ENCODE measurements at places on chromosomes 2 and 18. TPM values are rescaled to one million over a fixed set of nuclear protein-coding genes. Genes with fewer than 3 reads are reported as not detected.

DNA sequence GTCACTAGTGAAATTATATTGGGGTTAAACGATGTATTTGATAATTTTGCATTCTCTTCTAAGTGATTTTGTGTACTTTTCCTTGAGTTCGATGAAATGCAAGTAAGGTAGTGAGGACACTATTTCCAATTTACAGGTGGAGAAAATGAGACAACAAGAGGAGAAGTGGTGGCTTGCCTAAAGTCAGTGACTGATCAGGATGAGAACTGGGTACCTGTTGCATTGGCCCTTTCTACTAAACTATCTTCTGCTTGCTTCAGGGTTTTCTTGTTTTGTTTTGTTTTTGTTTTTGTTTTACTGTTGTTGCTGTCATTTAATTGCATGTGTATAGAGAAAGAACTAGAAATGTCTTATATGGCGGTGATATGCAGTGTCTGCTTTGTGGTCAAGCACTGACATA is 31.4 kb upstream of the FBXO11 start:
- no peak for DNase-seq

GRCh38 chr2:231409776-231410175 is 14.3 kb downstream of the B3GNT7 start:
- DNase-seq = no peak

DNA sequence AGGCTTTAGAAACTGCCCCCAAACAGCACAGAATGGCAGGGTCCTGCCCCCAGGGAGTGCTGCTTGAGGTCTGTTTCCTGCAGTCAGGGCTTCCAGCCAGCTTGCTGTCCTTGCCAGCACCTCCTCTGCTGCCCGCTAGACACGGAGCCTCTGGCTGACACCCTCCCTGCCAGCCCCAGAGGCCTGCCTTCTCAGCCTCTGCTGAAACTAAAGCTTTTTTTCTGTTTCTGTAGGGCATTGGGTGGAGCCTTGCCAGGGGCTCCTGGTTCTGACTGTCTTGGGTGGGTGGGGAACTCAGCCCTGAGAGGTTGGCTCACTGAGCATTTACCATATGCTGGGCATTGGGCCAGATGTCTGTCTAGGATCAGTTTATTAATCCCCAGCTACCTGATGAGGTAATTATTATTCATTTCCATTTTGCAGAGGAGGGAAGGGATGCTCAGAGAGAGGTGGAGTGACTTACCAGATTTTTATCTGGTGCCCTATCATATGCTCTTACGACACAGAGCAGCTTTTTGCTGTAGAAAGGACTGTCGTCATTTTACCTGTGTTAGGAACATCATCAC is 35.4 kb downstream of the INPP4A start:
- DNase-seq = peak; percentile 70

- peak; percentile 43 for DNase-seq
Observed at GRCh38 chr2:174004905-174005605, 39.9 kb upstream of the SP3 start.

DNA sequence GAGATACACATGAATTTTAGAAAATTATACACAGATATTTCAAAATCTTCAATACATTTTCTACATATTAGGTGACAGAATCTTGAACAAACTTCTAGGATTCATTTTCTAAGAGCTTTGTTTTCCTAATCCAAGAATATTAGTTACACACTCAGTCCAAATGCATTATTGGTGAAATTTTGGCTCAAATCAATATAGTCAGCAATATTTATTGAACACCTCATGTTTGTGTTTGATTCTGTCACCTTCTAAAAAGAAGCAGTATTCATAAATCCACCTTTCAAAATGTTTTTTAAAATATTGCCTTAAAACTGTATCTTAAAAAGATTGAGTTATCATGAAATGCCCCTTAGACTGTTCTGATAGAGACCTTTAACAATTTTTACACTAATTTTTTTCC is 40.2 kb downstream of the KCNH7 start:
- DNase-seq = no peak

GRCh38 chr18:13725566-13726231 is 659 bp downstream of the FAM210A start:
- DNase-seq = peak; percentile 21

- no peak for DNase-seq
Observed at GRCh38 chr2:107392241-107392704, 434.4 kb upstream of the RGPD4 start.

GRCh38 chr2:47519604-47520301 is 116.8 kb downstream of the MSH2 start:
- no peak for DNase-seq

DNA sequence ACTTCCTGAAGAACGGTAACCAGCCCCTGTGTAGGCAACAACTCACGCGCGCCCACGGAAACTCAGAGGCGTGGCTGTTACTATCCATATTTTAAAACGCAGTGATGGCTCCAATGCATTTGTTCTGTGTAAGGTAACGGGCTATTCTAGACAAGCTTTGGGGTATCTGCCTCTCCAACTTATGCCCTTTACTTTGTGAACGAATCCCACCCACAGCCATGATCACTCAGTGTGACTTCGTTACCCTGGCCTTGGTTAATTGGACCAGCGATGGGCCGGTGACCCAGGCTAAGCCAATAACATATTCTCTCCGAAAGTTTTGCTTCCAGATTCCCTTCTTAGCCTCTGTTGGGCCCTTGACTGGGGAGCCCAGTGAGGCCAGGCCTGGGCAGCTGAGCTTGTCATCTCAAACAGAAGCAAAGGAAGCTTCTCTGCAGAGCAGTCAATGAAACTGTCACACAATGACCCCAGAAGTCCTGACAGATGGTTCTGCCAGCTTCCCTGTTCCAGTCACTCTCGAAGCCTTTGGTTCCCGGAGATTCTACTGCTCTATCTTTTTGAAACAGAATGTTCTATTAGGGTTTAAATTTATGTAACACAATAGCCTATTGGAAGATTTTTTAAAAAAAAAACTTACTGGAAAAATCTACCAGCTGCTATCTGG is 30.7 kb upstream of the ROCK2 start:
- DNase-seq = no peak

- DNase-seq = peak; percentile 22
Observed at GRCh38 chr18:51867767-51868166, 472.2 kb upstream of the DCC start.

DNA sequence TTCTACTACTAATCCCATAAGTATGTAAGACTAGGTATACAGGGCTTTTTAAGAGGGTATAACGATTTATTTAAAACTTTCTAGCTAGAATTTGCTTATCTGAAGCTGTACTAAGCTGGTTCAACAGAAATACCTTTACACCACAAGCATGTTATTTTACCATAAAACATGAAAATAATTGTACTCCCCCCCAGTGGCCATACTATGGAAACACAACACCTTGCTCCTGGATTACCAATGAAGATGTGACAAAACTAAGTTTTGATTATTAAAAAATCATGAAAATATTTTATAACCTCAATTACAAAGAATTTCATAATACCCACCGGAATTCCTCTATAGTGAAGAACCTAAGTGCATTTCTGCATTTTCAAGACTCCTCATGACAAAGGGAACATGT is 27.3 kb downstream of the LPIN2 start:
- DNase-seq = no peak

GRCh38 chr2:11705063-11705462 is 35.1 kb upstream of the NTSR2 start:
- no peak for DNase-seq

GRCh38 chr18:9557250-9557943 is 57.0 kb downstream of the PPP4R1 start:
- no peak for DNase-seq

GRCh38 chr18:61606759-61607158 is 273.5 kb downstream of the CDH20 start:
- no peak for DNase-seq

DNA sequence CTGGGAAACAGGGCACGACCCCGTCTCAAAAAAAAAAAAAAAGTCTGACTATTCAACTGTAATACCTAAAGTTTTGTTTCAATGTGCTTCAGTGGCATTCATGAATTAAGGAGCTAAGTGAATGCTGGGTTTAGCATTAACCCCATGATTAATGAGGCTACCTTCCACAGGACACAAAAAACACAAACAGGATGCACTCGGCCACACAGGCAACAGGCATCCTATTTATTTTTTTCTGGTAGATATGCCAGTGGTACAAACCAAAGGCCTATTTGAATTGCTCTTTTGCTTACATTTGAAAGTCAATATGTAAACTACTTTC is 48.3 kb downstream of the CDH2 start:
- DNase-seq = no peak

GRCh38 chr2:217125014-217125413 is 265.1 kb upstream of the TNP1 start:
- DNase-seq = no peak

GRCh38 chr2:108632332-108633160 is 86.7 kb upstream of the RANBP2 start:
- DNase-seq = no peak

GRCh38 chr2:50723286-50723938 is 308.5 kb downstream of the NRXN1 start:
- no peak for DNase-seq

DNA sequence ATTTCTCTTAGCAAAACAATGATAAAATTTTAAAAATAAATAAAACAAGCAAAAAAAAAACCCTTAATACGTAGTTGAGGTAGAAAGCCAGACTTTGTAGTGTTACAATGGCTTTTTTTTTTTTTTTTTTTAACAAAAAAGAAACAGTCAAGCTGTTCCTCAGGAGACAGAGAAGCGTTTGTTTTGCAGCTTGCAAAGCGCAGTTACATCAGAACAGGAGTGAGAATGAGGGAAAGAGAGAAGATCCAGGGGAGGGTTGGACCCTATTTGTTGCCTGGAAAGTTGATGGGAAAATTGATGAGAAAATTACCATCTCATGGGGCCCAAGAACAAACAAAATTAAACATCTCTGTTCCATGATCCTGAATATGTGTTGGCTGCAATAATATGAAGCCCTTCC is 146.5 kb downstream of the NETO1 start:
- no peak for DNase-seq

Gene AQP4
- not detected for total RNA-seq

Gene NPHP1
- total RNA-seq = 1.3 TPM

Gene NXPH2
- total RNA-seq = not detected

Gene AQP12B
- not detected for total RNA-seq

Gene C2orf76
- 11.1 TPM for total RNA-seq

Gene CAPN14
- total RNA-seq = 1.1 TPM

Gene NBEAL1
- total RNA-seq = 8.3 TPM

Gene CD207
- not detected for total RNA-seq

Gene SEH1L
- total RNA-seq = 82.6 TPM

Gene TMEM169
- 0.57 TPM for total RNA-seq

Measured in activated naive CD4-positive, alpha-beta T cell treated with anti-CD3 and anti-CD28 coated beads for 36 hours (primary cell).